ENCODE measurements at places on chromosomes 12 and 14. TPM values are rescaled to one million over a fixed set of nuclear protein-coding genes. Genes with fewer than 3 reads are reported as not detected.

The DCP1B gene
- total RNA-seq = 14.9 TPM

The KERA gene
- total RNA-seq = not detected

The SEC23A gene
- total RNA-seq = 52.9 TPM

The LRP1-AS gene
- total RNA-seq = not detected

The KRT72 gene
- total RNA-seq = not detected

The GPRC5D gene
- total RNA-seq = not detected

The HPD gene
- 4.8 TPM for total RNA-seq

The PDE6H gene
- total RNA-seq = not detected

The PTGDR gene
- total RNA-seq = 0.79 TPM

The E2F7 gene
- total RNA-seq = not detected

The CISTR gene
- total RNA-seq = not detected

The BICDL1 gene
- total RNA-seq = 1.7 TPM

The CBLN3 gene
- total RNA-seq = 8.4 TPM

The FAM90A1 gene
- 0.13 TPM for total RNA-seq

The PLEKHD1 gene
- 0.07 TPM for total RNA-seq

The CTDSP2 gene
- 212 TPM for total RNA-seq

The RPS6KL1 gene
- total RNA-seq = 1.8 TPM

The NOVA1 gene
- total RNA-seq = 6.2 TPM

The VDR gene
- total RNA-seq = 1.4 TPM

The TTC7B gene
- total RNA-seq = 20.2 TPM

DNA sequence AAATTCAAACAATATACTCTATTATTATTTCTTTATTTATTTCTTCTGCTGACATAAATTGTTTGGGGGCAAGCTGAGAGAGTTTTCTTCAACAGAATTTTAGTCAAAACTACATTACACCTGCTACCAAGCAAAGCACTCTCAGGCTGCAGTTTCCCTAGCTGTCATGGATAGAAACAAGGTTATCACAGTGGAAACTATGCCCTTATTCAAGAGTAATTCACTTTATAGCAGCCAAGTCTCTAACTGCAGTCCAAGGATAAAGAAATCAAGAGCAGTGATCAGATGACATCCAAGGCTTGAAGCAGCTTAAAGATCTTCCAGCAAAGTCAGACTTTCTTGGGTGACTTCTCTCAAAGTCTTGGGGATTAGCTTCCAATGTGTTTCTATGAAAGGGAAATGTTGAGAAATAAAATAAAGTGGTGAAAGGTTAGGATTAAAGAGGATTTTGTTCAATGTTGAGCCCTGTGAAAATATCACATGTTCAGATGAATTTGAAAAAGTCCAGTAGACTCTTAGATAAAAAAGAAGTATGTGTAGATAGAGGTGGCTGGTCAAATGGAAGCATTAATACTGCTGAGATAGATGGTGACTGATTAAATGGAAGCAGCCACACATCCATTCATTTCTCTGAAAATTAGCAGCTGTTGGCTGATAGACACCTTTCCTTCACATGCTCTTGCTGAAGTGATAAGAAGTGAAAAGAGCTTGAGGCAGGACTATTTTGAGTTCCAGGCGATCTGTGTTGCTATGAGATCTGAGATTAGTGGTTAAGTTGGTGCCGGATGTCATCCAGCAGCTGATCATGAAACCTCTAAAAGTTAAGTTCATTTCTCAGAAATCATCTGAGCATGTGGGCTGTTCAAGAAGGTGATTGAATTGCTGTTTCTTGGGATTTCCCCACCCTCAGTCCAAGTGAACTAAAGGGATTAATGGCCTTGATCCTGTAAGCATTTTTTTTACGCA lies 257.8 kb upstream of the BTG1 start:
- DNase-seq = no peak

DNA sequence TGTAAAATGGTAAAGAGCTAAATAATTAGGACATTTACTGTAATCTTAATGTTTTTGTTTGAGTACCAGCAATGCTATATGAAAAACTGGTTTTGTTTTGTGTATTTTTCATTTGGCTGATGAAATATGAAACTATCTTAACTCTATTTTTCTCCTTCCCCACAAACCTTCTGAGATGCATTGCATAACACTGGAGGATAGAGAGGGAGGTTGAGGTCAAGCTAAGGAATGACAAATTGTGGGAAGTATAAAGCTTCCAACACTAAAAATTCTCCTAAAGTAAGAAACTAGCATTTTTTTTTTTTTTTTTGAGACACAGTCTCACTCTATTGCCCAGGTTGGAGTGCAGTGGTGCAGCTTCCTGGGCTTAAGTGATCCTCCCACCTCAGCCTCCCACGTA lies 31.5 kb upstream of the SRP54 start:
- no peak for DNase-seq

GRCh38 chr12:52580496-52580895 lies 6.9 kb upstream of the KRT74 start:
- DNase-seq = no peak

DNA sequence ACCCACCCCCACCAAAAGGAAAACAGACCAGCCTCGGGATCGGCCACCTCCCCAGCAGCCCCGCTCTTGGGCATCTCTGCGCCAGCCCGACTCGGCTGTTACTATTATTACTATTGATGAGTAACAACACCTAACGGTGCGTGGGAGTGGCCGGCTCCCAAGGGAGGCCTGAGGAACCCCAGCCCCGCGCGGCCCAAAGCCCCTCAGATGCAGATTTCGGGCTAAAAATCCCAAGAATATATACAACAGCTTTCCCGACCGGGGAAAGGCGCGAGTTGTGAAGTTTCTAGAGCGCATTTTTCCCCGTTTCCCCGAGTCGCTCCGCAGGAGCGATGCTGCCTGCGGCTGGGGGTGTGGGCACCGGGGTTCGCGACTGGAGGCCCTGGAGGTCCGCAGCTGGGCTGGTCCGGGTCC lies 565 bp downstream of the NT5DC3 start:
- DNase-seq = peak; percentile 54

- no peak for DNase-seq
Observed at GRCh38 chr14:106518054-106518943, 991.9 kb downstream of the TMEM121 start.

DNA sequence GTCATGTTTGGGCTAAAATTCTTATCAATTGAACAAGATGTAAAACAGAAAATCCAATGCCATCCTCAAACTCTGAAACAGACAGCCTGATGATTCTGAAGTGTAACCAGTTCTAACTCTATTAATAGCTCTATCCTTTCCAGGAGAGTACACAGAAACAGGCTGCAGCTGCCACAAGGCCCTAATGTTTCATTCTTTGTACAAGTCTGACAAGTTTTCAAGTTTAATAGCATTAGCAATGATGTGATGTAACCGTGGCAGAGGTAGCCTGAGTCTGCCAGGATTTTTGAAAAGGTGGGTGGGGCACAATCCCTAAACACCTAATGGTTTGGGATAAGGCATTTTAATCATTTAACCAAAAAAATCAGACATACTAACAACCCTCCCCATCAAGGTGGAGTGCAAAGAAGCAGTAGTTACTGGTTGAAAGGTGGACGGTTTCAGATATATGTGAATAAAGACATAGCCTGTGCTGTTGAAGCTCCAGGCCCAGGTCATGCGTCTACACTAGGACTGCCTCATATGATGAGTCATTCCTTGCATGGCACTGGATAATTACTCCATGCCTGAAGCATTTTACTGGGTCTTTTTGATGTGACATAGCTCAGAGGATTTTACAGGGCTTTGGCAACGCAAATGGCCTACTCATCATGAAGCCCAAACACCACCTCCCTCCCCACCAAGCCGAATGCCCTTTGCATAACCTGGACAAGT lies 145.1 kb upstream of the GRIP1 start:
- no peak for DNase-seq

GRCh38 chr12:110170535-110171185 lies 46.5 kb downstream of the IFT81 start:
- no peak for DNase-seq

- DNase-seq = no peak
Observed at GRCh38 chr12:87136330-87136976, 880.3 kb upstream of the MGAT4C start.

DNA sequence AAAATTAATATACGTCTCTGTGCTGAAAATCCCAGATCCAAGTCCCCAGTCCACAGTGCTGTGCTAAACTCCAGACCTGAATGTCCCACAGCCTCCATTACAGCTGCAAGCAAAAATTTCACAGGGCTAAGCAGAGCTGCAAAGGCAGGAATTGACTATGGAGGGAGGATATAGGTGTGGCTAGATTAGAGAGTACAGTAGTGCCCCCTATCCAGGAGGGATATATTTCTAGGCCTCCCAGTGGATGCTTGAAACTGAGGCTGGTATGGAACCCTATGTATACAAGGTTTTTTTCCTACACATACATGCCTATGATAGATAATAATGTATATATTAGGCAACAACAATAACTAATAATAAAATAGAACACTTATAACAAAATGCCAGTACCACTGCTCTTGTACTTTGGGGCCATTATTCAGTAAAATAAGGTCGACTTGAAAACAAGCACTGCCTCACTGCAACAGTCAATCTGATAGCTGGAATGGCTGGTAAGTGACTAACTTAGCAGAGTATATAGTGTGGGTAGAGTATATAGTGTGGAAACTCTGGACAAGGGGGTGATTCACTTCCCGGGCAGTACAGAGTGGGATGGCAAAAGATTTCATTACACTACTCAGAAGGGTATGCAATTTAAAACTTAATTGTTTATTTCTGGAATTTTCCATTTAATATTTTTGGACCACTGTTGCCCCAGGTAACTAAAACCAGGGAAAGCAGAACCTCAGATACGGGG lies 82.7 kb downstream of the C14orf132 start:
- no peak for DNase-seq

- DNase-seq = peak; percentile 42
Observed at GRCh38 chr12:64181430-64182291, 40.4 kb downstream of the KICS2 start.

DNA sequence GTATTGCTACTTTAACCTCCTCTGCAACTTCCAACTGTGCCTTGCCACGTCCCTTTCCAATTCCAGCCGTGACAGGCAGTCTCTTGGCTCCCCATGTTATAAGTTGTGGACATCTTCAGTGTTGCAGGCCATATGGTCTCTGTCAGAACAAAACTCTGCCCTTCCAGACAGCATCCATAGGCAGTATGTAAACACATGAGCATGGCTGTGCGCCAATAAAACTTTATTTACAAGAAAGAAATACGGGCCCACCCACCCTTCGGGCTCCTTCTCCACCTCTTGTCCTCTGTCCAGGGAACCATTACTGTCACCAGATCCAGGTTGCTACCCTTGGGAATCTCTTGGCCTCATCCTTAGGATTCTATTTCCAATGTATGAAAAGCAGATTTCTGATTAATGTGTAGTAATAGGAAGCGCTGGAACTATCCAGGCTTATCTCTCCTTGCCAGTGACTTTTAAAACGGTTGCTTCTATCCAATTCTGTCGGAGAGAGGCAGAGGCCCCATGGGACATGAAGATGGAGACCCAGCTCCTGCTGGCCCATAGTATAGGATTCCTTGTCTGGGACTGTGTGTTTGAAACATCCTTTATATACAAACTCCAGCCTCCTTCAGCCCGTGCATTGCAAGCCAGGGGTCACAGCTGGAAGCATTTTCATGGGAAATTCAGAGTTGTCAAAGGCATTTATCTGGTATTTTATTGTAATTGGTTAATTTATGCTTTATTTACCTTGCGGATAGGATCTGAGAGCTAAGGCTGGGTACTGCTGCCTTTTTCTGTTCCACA lies 114.4 kb downstream of the ZNF664 start:
- no peak for DNase-seq

GRCh38 chr14:94665121-94665520 lies 52.9 kb downstream of the SERPINA3 start:
- no peak for DNase-seq

GRCh38 chr12:77925536-77926108 lies 94.9 kb downstream of the NAV3 start:
- DNase-seq = peak; percentile 70

DNA sequence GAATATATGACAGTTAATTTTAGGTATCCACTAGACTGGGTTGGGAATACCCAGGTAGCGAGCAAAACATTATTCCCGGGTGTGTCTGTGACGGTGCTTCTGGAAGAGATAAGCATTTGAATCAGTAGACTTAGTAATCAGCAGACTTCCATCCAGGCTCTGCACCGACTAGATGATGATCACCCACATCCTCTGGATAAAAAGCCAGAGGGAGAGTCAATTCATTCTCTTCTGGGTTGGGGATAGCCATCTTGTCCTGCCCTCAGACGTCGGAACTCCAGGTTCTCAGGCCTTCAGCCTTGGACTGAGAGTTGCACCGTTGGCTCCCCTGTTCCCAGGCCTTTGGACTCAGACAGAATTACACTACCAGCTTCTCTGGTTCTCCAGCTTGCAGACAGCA lies 168.0 kb downstream of the PHLDA1 start:
- DNase-seq = no peak

GRCh38 chr12:92362785-92363184 lies 217.1 kb upstream of the BTG1 start:
- DNase-seq = peak; percentile 11

- no peak for DNase-seq
Observed at GRCh38 chr12:111074559-111074958, 154.2 kb upstream of the MYL2 start.

GRCh38 chr14:54844479-54844878 lies 58.1 kb downstream of the GCH1 start:
- no peak for DNase-seq

DNA sequence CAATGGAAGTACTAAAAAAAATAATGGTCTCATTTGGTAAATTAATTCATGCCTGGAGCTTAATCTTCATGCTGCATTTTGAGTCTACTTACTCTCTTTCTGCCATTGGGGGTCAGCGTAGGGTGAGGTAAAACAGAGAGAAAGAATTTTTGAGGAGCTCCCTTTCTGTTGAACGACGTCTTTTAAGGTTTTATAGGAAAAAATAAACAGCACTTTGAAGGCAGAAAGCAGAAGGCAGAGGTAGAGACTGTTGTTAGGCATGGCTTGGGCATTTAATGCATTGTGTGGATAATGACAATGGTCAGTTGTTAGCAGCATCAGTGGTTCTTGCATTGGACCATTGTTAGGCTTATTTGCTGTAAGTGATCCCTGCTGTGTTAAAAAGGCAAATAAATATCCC lies 557.2 kb upstream of the STXBP6 start:
- no peak for DNase-seq

GRCh38 chr14:19918553-19919264 lies 1.7 kb upstream of the OR4K5 start:
- DNase-seq = no peak

- DNase-seq = no peak
Observed at GRCh38 chr12:114834621-114835020, 150.6 kb upstream of the TBX3 start.

- no peak for DNase-seq
Observed at GRCh38 chr12:43038991-43039390, 449.4 kb upstream of the PRICKLE1 start.

DNA sequence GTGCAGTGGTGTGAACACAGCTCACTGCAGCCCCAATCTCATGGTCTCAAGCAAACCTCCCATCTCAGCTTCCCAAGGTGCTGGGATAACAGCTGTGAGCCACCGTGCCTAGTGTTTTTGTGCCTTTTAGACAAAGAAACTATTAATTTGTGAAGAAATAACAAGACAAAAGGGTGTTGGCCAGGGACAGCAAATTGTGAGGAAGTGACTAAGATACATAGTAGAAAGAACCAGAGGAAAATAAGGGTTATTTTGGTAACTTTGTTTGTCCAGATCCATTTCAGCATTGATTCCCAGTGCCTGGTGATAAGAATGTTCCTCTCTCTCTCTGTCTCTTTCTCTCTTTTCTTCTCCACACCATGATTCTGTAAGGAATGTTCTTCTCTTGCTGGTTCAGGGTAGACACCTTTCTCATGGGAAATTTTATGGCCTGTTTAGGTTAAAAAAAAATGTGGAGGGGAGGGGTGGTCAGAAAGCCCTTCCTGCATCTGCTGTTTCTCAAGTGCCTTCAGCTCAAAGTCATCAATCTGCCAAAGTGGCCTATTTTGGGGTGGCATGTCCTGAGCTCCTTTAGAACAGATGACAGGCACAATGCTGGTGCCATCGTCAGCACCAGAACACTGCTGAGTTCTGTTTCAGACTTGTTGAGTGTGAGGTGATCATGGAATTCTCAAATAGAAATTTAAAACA lies 184.4 kb upstream of the EEA1 start:
- DNase-seq = no peak

Measured in ovary (tissue), 10 donors.